Kidney epithelial cell (primary cell): ENCODE measurements at places on chromosomes 1 and 21.
A peak's percentile ranks its signal among the peaks of the same experiment; 100 is the strongest.

DNA sequence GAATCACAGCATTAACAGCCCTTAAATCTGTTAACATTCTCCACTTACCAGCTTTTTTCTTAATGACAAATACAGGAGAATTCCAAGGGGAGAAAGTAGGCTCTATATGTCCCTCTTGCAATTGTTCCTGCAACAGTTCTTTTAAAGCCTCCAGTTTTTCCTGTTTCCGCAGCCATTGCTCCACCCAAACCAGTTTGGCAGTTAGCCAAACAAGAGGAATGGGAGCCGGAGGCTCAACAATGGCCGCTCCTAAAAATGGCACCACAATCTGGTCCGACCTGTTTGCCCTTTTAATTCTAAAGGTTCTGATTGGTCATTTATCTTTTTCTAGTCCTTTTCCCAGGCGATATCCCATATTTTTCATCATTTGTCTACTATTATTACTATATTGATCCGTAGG, 14.0 kb upstream of the L1TD1 start:
- DNase-seq: no peak

DNA sequence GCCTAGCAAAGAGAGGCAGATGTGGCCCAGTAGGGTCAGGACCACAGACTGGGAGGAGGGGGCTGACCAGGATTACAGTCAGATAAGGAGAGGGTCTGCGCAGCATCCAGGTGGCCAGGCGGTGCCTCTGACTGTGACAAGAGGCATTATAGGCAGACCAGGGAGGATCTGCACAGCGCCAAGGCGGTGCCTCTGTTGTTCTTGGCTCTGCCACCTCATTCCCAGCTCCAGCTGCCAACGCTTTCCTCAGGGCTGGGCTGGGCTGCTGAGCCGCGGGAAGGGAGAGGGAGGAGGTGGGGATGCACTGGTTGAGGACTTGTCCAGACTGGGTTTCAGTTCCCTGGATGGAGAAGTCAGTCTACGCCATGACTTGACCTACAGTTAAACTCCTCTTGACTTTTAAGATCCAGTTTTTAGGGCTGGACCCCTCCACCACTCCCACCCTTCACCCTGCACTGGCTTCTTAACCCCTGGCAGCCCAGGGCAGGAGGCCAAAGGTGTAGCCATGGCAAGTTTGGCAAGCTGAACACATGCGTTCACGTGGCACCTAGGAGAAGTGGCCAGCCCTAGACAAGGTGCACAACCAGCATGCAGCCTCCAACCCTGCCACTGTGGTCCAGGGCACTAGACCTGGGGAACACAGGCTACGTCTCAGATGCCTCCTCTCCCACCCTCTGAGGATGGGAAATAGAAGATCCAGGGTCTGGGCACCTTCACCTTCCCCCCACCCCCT, 4.5 kb upstream of the CRABP2 start:
- no peak for DNase-seq

- no peak for DNase-seq
Observed at GRCh38 chr1:30886710-30887428, 21.7 kb downstream of the SDC3 start.

- DNase-seq: no peak
Observed at GRCh38 chr1:155466617-155466972, 96.0 kb downstream of the ASH1L start.

DNA sequence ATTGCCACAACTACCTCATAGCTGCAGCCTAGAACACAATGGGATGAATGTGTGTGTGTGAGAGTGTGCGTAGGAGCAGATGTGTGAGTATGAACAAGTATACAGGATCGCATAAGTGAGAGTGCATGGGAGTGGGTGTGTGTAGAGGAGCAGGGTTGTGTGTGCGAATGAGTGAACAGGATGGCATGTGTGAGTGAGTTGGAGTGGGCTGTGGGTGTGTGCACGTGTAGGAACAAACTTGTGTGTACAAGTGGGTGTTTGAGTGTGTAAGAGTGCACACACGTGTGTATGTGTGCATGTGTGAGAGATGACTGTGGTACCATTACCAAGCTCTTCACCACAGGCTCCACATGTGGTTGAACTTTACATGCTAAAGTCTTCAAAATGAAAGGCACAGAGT, 175.4 kb upstream of the EDN2 start:
- no peak for DNase-seq

DNA sequence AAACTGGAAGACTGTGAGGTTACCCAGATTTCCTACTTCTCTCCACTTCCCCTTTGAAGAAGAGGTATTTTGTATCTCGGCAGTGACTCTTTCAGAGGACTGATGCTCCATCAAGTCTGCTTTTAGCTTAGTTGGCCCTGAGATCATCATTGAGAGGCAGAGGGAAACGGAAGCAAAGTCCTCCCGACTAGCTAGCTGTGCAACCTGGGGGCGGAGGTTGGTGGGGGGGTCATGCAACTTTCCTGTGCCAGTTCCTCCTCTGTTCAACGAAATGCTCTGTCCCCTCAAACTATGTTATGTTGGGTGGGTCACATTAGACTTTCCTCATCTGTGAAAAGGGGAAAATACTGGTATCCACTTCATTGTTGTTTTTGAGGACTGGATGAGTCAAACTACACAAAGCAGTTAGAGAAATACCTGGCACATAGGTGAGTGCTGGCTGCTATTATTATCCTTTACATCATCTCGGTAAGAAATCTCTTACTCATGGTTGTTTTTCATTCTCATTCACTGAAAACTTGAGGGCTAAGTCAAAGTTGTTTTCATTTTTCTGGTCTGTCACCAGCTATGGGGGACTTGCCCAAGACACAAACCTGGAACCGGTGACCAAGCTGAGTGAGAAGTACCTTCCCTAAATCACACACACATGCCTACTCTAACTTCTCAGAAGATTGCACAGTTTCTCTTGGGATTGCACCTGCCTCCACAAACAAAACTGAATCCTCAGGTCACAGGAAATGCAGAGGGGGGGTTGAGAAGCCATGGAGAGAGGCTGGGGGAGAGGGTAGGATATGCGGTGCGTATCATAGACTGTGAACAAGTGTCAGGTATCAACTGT, 83.3 kb downstream of the ABCA4 start:
- no peak for DNase-seq

DNA sequence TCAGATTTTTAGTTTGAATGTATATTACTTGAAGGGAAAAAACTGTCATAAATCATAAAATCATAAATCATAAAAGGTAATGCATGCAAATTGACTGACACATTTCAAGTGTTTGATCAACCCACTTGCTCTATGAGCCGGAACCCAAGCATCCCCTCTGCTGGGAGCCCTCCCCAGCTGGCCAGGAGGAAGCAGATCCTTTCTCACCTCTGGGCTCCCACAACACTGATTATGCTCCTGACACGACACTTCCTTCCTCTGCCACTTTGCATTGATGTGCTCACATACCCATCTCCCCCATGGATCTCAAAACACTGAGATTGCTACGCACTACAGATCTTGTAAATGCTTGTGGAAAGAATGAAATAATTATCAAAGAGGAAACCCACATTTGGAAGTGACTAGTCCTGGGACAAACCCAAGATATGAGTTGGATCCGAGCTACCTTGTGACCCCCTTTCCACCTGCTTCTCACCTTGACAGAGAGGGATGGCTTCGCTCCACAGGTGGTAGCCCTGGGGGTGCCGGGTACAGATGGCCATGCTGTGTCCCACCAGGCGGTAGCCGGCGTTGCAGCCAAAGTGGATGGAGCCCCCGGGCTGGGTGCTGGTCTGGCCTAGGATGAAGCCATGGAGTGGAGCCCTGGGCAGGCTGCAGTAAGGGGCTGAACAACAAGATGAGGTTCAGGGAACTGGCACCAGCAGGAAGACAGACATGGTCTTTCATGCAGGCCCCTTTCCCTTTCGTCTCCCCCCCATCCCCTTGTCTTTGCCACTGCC, 104.6 kb downstream of the ZSCAN20 start:
- DNase-seq: no peak

DNA sequence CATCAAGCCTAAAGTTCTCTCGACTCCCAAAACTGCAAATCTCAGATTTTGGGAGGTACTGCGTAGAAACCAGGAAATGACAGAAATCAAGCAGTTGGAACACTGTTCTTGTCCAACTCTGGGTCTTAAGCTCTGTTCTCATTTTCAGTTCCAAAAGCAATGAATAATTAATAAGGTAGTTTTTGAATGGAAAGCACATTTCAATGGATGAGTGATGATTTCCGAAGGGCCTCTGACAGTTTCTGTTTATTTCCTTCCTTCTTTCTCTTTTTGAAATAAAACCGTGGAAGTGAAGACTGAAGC, 20.9 kb upstream of the TARBP1 start:
- no peak for DNase-seq

- no peak for DNase-seq
Observed at GRCh38 chr1:232901255-232901654, 49.2 kb upstream of the NTPCR start.

DNA sequence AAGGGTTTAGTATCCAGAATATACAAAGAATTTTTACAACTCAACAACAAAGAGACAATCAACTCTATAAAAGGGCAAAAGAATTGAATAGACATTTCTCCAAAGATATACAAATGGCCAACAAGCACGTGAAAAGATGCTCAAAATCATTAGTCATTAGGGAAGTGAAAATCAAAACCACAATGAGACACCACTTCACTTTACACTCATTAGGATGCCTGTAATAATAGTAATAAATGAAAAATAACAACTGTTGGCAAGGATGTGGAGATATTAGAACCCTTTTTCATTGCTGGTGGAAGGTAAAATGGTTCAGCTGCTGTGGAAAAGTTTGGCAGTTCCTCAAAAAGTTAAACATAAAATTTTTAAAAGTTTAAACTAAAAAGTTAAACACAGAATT, 7.0 kb upstream of the ABCD3 start:
- no peak for DNase-seq

GRCh38 chr1:221839782-221840395, 98.0 kb upstream of the DUSP10 start:
- DNase-seq: peak; percentile 83

DNA sequence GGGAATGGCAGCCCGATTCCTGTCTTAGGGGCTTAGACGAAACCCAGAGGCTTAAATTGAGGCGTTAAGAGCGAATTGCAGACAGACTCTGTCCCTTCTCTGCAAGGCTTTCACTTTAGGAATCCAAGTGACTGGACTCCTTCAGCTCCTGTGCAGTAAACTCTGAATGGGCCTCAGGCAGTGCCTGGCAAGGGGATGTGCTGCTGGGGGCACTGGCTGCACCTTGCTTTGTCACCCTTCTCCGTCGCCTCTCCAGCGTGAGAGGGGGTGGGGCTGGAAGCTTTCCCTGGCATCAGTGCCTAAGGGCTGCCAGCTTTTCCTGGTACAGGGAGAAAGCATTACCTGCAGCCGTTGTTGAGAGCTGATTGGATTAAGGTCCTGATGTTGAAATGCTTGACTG, 39.9 kb upstream of the NFASC start:
- DNase-seq: no peak

GRCh38 chr1:59083946-59084865, 212.7 kb upstream of the FGGY start:
- no peak for DNase-seq

DNA sequence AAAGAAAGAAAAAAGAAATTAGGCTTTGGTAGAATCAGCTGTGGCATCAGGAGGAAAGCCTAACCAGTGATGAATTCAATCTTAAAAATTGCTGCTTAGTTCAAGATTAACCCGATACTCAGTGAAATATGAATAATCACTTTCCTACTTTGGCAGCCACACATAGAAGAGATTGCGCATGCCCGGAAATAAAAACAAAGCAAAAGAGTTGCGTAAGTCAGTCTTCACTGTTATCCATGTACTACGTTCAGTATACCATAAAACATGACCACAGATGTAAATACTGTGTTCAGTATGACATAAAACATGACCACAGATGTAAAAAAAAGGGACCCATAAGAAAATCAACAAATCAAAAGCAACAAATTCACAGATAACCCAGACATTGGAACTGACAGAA, 19.2 kb downstream of the CD1D start:
- no peak for DNase-seq

GRCh38 chr1:161046605-161047228, 940 bp upstream of the USF1 start:
- DNase-seq: no peak

GRCh38 chr1:86140281-86140880, 16.2 kb downstream of the COL24A1 start:
- no peak for DNase-seq

GRCh38 chr1:48687282-48688045, 89.2 kb downstream of the BEND5 start:
- peak; percentile 42 for DNase-seq

DNA sequence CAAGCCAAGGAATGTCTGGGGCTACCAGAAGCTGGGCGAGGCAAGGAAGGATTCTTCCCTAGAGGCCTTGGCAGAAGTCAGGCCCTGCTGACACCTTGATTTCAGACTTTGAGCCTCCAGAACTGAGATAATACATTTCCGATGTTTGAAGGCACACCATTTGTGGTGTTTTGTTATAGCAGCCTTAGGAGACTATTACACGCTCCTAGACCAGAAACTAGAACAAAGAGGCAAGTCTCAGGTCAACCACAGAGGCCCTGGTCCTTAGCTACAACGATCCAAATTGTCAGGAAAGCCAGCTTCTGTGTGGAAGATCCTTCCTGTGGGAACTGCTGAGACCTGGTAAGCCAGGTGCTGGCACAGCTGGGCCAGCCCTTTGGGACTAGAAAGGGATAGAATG, 19.7 kb upstream of the AHCTF1 start:
- DNase-seq: no peak

DNA sequence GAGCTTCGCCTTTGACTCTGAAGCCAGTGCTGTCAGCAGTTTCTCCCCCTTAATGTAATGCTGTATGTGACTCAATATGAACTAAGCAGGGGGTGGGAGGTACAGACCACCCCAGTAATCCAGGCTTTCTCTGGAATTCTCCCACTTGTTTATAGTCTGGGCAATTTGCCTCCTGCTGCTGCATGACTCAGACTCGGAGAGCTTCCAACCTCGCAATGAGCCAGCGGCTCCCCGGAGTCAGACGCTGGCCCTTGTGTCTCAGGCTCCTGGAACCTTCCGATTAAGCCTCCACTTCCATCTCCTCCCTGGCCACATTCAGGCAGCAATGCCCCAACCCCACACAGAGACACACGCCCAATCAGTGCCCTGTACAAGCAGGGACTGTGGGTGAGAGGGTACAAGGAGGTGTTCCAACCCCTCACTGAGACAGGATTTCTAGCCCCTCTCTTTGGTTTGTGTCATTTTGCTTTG, 471.7 kb upstream of the VAMP3 start:
- peak; percentile 92 for DNase-seq

GRCh38 chr1:7752512-7753417, 18.3 kb upstream of the VAMP3 start:
- no peak for DNase-seq

DNA sequence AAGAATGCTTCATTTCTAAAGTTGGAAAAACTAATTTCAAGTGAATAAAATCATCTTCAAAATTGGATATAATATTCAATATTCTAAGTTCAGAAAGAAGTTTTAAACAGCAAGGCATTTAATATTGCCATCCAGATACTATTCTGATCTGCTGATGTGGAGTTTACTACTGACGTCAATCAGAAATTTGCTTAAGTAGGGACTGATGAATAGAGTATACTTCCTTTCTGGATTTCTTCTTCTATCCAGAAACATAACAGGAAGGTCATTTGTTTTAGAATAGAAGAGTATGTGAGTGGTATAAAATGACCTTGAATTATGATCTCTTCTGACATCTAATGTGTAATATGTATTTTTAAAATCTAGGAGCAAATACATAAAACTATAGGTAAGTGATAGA, 308.1 kb upstream of the ADGRL2 start:
- no peak for DNase-seq
